ENCODE measurements at places on chromosomes 4 and X.

DNA sequence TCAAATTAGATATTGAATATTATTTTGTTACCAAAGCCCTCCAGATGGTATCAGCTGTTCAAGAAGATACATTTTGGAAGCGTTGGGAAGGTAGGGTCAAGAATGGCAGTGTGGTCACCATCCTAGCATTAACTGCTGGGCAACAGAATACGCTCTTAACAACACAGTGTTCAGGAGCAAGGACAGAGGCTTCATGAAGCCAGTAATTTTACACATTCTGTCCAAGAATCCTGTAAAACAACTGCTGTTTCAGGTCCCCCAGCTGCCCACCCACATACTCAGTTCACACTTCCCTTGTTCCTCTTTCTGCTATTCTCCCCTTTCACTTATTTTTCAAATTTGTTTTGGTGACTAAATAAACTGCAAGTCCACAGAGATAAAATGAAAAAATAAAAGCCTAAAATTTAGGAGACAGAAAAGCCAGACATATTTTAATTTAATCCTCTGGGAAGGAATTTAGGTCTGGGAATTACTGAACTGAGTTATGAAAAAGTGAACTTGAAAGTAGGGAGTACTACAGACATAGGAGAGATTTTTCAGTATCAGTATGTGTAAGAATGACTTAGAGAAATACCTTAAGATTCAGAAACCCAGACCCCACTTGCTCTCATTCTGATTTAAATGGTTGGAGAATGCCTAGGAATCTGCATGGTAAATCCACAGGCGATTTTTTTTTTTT lies 406.7 kb downstream of the MAPK10 start:
- DNase-seq = no peak

DNA sequence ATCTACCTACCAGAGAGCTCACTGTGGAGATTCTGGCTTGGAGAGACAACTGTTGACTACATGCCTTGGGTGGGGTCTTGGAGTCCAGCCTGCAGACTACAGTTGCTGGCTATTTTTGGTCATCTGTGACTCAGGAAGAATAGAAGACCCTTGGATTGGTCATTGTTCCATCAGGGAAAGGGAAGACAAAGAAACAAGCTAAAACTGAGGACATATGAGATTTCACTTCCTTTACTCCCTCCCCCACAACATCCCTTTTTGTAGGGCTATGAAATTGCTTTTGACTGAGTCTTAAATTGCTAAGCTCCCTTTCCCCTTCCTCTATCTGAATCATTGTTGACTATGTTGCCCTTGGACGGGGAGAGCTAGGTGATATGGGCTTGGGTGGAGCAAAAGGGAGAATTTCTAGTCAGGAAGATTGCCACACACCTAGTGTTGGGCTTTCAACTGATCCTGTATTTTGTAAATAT lies 11.7 kb downstream of the MSN start:
- no peak for DNase-seq

- DNase-seq = no peak
These were observed 670.3 kb downstream of the KCTD8 start for GRCh38 chr4:43778187-43778915.

DNA sequence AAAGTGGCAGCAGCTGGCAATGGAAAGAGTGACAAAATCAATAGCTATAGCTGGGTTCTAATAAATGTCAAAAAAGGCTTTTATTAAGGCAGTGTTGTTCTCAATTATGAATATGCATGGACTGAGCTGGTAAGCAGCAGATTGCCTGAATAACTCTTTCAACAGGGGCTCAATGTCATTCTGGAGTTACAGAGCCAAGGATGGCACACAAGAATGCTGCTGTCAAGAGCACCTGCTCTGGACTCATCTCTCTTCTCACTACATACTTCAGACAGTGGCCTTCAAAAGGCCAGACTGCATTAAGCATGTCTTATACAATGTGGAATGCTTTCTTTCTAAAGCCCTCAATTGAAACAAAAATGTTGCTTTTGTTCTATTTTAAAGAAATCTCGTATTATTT lies 351.4 kb downstream of the KLHL13 start:
- no peak for DNase-seq

- no peak for DNase-seq
These were observed 207.4 kb downstream of the TMA16 start for GRCh38 chr4:163701916-163702315.

- no peak for DNase-seq
These were observed 9.4 kb downstream of the IL15 start for GRCh38 chr4:141645611-141646340.

- DNase-seq = no peak
These were observed 157.7 kb upstream of the PITX2 start for GRCh38 chr4:110780538-110780937.

GRCh38 chr4:154958621-154959358 lies 177.7 kb downstream of the RBM46 start:
- DNase-seq = no peak
